ENCODE measurements at places on chromosomes 11 and 22. TPM values are rescaled to one million over a fixed set of nuclear protein-coding genes. Genes with fewer than 3 reads are reported as not detected.

The INPP5J gene
- under 0.01 TPM for total RNA-seq

The RTN4R gene
- total RNA-seq = not detected

The CD3G gene
- not detected for total RNA-seq

The YWHAH gene
- total RNA-seq = 169 TPM

The TNKS1BP1 gene
- total RNA-seq = 108 TPM

The CREB3L1 gene
- total RNA-seq = 37.5 TPM

The HBD gene
- 4.8 TPM for total RNA-seq

The MMP3 gene
- 3.3 TPM for total RNA-seq

The B3GAT1 gene
- total RNA-seq = not detected

The MUC2 gene
- not detected for total RNA-seq

The CD6 gene
- not detected for total RNA-seq
